ENCODE measurements at places on chromosomes 5 and 9.

DNA sequence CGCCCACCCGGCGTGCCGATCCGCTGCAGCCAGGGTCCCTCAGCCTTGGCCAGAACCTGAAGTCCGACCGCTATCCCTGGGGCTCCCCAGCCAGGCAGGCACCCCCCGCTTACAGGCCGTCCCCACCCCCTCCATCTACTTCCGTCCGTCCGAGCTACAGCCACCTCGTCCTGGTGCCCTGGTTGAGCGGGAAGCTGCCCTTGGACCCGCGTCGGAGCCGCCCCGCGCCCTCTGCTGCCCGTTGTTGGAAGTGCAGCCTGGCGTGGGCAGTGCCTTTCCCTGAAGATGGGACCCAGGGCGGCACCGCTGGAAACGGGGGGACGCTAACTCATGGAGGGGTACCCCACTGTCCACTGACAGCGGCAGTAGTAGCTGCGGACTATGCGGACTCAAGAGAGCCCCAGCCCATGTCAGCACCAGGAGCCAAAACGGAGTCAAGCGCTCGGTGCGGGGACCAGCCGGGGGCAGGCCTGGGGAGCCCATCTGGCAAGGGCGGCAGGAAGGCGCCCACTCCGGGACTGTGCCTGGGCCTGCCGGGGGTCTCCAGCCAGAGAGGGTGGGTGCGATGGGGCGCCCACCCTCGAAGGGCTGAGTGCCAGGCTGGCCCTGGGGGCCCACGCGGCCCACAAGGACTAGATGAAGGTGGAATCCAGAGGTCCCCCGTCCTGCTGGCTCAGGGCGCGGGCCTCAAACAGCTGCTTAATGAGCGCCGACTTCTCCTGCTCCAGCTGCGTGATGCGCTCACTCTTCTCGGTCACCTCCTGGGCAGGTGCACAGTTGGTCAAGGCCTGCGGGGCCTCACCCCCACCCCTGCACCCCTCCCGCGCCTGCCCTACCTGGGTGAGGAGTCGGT, 6.1 kb downstream of the SAPCD2 start:
- DNase-seq: peak; percentile 69

DNA sequence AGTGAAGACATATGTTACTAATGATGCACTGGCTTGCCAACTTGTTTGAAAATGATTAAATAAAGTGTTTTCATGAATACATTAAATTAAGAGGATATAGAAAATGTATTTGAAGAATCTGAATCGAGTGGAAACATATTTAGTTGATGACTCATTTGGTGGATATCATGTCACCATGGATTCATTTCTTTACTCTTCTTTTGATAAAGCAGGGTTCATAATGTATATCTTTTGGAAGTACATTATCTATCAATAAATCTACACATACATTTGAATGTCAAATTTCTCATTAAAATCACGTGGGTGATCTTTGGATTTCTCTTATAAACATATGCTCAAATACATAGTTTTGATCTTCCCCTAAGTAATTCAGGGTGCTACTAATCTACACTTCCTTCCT, 1148.1 kb upstream of the ACO1 start:
- DNase-seq: no peak

- DNase-seq: no peak
These were observed 152.1 kb downstream of the PCSK1 start for GRCh38 chr5:96280946-96281393.

GRCh38 chr5:113311301-113311700, 123.5 kb downstream of the TSSK1B start:
- no peak for DNase-seq

DNA sequence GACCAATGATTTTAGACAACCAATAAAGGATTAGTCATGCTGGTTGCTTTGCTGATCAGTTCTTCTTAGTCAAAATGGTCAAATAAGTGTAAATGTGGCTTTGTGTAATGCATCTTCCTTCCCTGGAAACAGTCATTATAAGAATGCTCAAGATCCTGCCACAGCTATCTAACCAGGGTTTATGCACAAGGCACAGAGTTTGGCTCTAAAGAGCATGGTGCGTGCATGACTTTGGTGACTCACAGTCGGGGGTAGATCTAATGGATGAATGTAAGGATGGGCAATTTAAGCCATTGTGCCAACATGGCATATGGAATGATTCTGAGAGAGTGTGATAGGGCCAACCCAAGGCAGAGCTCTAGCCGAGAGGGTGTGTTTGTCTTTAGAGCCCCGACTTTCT, 6.5 kb downstream of the LIX1 start:
- DNase-seq: no peak

DNA sequence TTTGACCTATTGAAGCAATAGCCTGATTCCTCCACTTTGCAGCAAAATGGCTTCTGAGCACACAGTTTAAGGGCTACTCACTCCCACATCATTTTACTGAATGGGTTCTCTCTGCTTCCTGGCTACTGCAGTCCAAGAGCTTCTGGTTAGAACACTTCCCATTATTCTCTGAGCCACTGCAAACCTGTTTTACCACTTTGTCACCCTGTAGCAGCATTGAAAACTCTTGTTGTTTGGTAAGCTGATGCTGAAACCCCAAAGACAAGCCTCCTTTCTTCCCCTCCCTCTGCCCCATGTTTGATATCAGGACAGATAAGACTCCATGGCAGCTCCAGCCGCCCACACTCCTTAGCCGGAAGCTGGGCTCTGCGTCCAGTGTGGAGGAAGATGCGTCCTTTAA, 84.4 kb upstream of the RARS1 start:
- no peak for DNase-seq

DNA sequence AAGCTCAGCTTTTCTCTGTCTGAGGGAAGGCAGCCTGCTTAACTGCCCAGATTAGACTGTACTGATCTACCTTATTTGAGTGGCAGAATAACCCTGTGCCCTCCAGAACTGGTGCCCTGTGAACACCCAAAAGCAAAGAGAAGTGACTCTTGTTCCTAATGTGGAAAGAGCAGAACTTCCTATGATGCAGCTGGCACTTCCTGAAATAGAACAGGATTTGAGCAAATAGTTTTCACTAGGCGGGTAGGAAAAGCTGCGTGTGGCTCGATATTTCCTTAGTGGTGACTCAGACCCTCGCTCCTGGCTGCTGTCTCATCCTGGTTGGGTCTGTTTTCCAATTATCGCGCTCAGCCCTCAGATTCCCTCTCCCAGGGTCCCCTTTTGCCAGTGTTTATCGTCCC, 89.9 kb downstream of the SH3TC2 start:
- no peak for DNase-seq

- DNase-seq: no peak
These were observed 74.7 kb downstream of the KIF24 start for GRCh38 chr9:34254141-34254913.

GRCh38 chr9:87796196-87796595, 70.3 kb downstream of the CTSL start:
- no peak for DNase-seq

DNA sequence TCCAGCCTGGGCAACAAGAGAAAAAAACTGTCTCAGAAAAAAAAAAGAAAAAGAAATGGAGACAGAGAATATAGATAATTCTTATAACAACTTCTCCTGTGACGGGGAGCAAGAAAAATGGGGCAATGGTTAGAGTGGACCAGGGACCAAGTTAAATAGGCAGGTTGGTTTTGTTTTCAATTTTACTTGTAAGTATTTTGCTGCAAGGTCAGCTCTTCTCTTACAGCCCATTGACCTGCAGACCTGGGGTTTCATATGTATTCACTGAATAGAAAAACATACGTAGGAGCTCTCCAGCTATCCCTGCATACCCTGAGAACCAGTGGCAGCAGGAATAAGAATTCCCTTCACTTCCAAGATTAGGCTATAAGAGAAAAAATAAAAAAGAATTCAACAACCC, 29.2 kb upstream of the IL13 start:
- DNase-seq: no peak

- DNase-seq: no peak
These were observed 343.0 kb upstream of the SGCD start for GRCh38 chr5:155983954-155984353.

GRCh38 chr5:1446602-1447343, 1.5 kb upstream of the SLC6A3 start:
- DNase-seq: no peak

- no peak for DNase-seq
These were observed 124.1 kb upstream of the RETREG1 start for GRCh38 chr5:16740811-16741392.

DNA sequence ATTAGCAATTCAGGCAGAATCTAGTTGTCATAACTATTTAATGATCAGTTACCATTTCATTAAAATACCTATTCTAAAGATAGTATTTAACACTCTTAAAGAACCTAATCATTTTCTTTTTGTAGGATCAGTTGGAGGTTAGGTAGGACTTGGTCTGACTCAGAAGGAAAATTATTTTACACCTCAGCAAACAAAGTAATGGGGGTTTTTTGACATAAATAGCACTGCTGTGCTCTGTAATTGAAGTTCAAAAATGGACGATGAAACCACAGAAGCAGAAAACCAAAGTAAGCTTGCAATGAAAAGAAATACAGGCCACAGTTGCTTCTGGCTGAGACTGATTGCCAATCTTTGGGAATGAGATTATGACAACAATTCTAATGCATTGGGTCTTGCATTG, 187.0 kb upstream of the TRPM3 start:
- no peak for DNase-seq

DNA sequence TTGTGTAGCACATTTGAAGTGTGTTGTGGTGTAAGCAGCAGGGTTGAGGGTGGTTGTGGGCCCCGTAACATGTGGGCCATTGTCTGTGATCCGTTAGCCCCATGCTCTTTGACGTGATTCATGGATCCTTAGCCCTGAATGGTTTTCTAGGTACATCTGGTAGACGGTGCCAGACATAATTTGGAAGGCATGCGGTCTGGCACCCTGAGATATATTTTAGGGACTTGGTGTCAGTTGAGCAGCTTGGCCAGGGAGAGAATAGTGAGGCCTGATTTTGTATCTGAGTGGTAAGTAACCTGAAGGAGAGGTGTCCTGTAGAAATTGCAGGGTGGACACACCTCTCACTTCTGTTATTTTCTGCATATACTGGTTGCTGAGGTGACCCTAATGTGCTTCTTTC, 10.9 kb downstream of the SH3GL2 start:
- no peak for DNase-seq

DNA sequence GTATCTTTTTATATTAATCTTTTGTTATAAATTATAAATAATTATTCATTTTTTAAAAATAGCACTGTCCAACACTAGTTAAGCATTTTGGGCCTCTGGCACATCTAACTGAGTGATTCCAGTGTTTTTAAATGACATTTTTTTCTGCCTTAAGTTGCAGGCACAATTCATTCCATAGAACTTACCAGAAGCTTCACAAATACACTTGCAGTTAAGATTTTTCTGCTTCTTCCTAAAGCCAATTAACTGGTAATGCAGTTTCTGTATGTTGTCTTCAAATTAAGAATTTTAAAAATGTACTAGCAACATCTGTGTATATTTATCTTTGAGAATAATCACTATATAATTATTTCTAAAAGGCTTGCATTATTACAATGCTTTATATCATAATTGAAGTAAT, 11.2 kb upstream of the NFIB start:
- no peak for DNase-seq

DNA sequence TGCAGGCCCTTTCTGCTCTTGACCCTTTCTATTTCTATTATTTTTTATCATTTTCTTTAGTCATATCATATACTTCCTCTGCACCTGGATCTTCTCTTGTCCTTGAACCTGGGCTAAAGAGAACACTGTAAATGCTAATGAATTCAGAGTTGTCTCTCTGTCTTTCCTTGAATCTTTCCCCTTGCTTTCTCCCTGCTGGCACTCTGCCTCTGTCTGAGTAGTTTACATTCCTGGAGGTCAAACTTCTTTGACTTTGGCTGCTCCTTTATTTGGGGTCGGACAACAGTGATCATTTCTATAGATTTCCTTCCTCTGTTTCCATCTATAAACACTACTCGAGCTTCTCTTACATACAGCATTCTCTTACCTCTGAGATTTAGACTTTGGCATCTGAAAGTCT, 47.1 kb downstream of the IZUMO3 start:
- DNase-seq: no peak

DNA sequence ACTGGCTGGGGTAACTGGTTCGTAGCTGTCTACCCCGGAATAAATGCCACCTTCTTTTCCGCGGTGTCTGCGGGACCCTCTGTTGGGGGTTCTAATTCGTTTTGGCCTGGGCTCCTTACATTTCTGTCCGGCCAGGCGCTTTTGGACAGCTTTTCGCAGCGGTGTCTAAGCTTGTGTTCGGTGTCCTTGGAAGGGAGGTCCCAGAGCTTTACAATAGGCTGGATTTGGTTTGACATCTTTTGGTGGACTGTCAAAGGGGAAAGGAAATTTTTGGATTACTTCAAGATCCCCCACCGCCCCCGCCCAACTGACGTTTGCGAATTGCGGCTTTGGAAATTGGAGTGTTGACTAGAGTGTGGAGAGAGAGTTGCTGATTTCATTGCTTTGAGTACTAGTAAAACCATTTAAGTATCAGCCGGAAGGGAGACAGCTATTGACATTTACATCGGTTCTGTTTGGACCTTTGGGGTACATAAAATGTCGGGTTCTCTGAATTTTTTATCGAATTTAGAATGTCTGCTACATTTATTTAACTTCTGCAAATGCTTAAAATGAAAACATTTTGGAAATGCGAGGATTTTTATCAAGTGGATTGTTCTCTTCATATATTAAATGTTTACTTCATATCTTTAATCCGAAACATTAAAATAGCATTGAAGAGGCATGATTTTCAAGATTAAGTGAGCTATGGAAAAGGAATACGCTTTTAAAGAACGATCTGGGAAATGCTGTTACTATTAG, 4.7 kb upstream of the PURA start:
- no peak for DNase-seq

DNA sequence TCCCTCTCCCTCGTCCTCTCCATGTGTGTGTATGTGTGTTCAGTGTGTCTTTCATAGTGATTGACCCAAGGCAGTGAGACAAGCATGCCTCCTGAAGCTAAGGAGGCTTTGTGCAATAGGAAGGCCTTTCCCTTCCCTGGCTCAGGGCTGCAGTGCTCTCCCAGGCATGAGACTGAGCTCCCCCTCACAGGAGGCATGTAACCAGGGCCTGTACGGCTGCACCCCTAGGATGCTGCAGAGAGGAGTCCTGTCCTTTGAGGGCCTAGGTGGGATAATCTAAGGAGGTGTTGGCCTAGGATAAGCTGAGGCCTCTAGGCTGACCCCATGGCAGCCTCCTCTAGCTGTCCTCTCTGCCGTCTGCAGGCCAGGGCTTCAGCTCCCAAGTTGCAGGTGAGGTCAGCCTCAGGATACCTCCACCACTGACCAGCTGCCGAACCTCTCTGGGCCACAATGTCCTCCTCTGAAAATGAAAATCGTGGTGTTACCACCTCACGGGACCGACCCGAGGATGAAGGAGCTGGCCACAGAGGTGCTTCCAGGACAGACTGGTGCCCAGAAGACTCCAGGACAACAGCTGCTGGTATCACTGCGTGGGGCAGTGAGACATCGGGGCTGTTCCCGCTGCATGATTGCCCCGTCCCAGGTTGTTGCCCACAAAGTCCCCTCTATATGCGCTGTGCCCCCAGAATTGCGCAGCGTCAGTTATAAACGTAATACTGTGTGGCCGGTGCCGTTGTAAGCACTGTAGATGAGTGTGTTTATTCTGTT, 129.6 kb downstream of the BARX1 start:
- no peak for DNase-seq

- peak; percentile 84 for DNase-seq
These were observed 55.8 kb downstream of the SLC22A5 start for GRCh38 chr5:132425009-132425937.
